Activated naive CD4-positive, alpha-beta T cell (primary cell): ENCODE measurements at places on chromosomes 2 and 18.

DNA sequence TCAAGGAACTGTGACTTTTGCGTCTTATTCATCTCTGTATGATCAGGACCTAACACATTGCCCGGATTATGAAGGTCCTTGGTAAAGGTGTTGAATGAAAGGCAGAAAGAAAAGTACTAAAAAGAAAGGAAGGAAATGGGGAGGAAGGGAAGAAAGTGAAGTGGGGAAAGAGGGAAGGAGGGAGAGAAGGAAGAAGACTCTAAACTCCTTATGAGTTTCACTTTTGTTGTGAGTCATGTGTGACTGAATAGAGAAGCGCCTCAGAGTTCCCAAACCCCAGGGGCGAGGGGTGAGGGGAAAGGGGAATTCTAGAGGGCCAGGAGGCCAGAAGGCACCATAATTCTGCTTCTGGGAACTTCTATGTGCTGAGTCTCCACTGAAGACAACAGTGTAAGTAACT is 30.9 kb upstream of the OSBPL6 start:
- DNase-seq = no peak

GRCh38 chr2:44526352-44526751 is 164.6 kb downstream of the CAMKMT start:
- no peak for DNase-seq

GRCh38 chr18:65711493-65711892 is 39.3 kb upstream of the CDH7 start:
- no peak for DNase-seq

DNA sequence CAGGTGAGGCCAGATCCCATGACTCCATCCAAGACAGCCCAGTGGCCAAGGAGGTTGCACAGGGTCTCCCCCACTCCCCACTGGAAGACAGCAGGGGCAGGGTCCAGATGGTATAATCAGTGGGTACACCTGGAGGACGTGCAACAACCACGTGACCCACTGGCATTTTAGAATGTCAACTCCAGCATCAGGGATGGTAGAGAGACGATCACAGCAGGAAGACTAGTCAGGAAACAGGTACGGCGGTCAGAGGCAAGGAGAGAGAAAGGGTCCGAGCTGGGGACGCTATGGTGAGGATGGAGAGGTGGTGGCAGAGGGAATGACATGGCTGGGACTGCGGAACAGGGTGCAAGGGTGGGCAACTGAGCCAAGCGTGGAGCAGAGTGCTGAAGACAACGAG is 23.0 kb downstream of the SERTAD2 start:
- DNase-seq = no peak

- DNase-seq = no peak
These were observed 26.0 kb upstream of the ARHGAP25 start for GRCh38 chr2:68708629-68709028.

- no peak for DNase-seq
These were observed 20.1 kb downstream of the TPGS2 start for GRCh38 chr18:36808681-36809080.

DNA sequence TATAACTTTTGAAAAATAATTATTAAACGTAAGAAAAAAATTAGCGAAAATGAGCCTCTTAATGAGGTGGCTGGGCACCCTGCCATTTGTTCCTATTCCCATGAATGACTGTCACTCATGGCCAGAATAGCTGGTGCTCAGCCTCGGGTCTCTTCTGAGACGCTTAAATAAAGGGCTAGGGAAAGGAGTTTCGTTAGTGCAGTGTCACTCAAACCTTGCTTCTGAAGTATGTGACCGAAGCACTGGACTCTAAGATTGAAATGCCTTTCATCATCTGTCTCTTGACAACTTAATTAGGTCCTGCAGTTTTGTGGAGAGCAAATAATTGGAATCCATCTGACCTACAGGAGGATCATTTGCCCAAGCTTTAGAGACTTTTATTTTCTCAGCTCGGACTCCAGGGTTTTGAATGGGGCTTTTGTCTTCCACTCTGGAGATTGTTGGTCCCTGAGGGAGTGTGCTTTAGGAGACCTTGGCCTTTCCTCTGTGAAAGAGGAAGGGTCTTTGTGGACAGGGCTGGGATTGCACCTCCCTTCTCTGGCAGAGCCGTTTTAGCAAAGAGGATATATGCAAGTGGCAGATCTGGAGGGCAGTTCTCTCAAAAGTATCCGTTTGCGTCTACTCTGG is 42.3 kb upstream of the FHOD3 start:
- DNase-seq = no peak

DNA sequence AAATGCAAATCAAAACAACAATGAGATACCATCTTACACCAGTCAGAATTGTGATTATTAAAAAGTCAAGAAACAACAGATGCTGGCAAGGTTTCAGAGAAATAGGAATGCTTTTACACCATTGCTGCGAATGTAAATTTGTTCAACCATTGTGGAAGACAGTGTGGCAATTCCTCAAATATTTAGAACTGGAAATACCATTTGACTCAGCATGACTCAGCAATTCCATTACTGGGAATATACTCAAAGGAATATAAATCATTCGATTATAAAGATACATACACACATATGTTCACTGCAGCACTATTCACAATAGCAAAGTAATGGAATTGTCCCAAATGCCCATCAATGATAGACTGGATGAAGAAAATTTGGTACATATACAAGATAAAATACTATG is 516.7 kb downstream of the ERBB4 start:
- DNase-seq = no peak

DNA sequence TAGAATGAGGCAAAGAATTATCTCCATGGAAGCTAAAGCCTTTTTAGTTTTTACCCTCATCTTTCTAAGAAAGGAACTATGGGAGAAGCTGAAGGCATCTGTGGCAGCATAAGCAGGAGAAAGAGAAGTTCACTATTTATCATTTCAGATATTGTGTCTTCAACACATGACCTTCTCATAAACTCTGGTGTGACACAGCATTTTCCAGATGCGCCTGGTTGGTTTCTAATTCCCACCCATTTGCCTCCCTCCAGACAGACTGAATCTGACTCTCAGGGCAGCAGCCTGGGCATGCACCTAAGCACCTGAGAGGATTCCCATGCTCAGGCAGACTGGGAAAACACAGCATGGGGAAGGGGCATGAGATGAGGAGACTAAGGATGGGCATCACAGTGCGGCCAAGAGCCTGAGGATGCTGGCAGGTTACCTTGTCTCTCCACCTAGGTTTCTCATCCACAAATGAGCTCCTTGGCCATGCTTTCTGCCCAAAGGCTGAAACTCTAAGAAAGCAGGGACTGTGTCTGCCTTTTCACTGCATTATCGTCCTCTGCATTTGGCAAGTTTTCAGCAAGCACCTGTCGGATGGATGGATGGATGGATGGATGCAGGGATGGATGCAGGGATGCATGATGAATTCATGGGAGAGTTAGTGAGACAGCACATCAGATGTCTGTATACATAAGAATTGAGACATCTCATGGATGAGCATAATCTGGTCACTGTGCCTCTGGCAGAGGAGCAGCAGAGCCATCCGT is 28.8 kb upstream of the SULT1C4 start:
- no peak for DNase-seq
